GM12878 (cell line): ENCODE measurements at places on chromosomes 6 and 20. TPM values are rescaled to one million over a fixed set of nuclear protein-coding genes. Genes with fewer than 3 reads are reported as not detected.

Gene ERVFRD-1
- polyA plus RNA-seq, result 0.07 and 0.11 TPM in 2 replicates

Gene FAM184A
- 0.23 TPM in 1 of 2 replicates, not detected in the other for polyA plus RNA-seq

Gene AKAP12
- 0.10 and 0.11 TPM in 2 replicates for polyA plus RNA-seq

Gene LRRC1
- 0.42 and 0.91 TPM in 2 replicates for polyA plus RNA-seq

Gene BNIP5
- 0.04 TPM in 1 of 2 replicates, not detected in the other for polyA plus RNA-seq

Gene HSP90AB1
- polyA plus RNA-seq, result 1,109 and 1,120 TPM in 2 replicates

Gene ADGRF4
- not detected in 2 replicates for polyA plus RNA-seq

Gene DLK2
- 1.0 TPM in 1 of 2 replicates, not detected in the other for polyA plus RNA-seq

Gene SAMD3
- not detected in 2 replicates for polyA plus RNA-seq

Gene OGFRL1
- polyA plus RNA-seq, result 0.23 and 0.24 TPM in 2 replicates

Gene MICB
- polyA plus RNA-seq, result 10.5 and 12.1 TPM in 2 replicates

DNA sequence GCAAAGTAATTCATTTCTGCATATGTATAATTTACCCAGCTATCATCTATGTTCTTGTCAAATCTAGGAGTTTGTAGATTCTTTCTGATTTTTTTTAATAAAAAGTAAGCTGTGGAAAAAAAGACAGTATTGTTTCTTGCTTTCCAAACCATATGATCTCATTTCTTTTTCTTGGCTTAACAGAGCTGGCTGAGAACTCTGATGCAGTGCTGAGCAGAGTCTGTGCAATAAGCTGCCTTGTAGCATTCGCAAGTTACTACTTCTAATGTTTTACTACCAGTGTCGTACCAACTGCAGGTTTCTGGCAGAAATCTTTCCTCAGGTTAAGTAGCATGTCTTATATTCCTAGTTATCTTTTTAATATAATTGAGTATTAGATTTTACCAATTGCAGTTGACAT is 15.6 kb downstream of the RRBP1 start:
- no peak for DNase-seq

- DNase-seq, result no peak
These were observed 11.2 kb downstream of the NEU1 start for GRCh38 chr6:31851485-31851832.

DNA sequence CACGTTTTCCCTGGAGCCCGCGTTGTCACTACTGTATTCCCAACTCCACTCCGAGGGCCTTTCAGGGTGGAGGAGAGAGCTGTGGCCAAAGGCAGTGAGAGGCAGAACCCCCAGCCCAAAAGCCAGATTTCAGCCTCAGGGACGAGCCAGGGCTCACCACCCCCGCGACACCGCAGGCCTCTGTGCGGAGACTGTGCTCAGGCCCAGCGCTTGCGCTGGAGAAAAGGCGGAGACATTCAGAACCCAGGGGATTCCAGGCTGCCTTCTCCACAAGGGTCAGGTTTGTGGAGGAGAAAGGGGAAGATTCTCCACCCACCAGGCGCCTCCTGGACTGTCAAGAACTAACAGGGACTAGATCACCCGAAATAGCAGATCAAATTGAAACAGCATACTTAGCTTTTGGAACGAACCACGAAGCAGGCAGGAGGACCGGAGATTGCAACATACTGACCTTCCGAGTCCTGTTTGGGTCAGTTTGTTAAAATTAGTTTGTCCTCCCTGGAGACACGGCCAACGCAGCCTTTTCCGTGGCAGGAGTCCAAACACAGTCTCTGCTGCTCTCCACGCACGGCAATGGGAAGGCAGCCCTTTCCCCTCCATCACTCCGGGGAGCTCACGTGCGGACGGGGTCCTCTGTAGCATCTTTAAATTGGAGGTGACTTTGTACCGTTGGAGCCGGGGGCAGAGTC is 14.4 kb downstream of the DLL1 start:
- no peak for DNase-seq

DNA sequence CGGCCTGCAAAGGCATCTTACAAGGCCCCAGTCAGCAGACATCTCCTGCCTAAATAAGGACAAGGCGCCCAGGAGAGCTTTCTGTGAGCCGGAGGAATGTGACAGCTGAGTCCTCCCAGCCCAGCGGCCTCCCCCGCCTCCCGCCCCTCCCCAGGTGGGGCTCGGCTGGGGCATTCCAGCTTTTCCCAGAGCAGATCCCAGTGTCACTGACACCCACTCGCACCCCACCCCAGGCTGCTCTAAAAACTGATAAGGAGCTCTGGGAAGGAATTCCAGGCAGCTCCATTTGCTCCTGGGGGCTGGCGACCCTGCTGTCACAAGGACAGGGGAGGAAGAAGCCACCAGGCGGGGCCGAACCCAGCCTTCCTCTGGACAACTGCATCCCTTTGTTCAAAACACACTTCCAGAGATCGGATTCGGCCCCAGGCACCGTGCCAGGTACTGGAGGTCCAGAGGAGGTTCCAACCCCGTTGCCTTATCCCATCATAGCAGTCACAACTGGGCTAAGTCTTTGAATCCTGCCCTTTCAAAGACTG is 49.7 kb downstream of the JPH2 start:
- DNase-seq, result no peak

- no peak for DNase-seq
These were observed 7.3 kb upstream of the TGM2 start for GRCh38 chr20:38172408-38172807.

- peak; percentile 47 for DNase-seq
These were observed 140.6 kb upstream of the BEND6 start for GRCh38 chr6:56814308-56814707.

DNA sequence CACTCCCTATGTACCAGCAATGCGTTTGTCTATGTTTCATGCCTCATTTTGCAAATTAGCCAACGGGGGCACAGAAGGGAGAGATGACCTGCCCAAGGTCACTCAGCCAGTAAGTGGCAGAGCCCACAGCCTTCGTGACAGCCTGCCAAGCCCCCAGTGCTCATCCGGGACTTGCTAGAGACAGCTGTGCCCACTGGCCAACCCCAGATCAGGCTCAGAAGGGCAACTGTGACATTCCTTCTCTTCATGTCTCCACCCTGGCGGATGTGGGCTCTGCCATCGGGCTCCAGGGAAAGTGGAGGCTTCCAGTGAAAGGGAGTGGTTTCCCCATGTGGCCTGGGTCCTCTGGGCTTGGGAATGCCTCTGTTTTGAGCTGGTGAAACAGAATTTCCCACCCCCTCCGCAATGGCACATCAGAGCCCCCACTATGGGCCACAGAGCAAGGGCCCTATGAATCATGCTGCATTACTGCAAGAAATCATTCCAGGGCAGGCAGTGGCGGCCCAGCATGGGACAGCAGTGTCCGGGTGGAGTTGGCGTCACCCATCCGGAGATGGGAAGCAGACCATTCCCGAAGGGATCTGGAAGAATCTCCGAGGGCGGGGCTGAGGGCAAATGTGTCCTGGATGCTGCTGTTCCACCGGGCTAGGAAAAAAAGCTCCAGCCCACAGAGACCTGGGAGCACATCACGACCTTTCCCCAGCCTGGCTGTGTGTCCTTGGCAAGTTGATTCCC is 9.1 kb downstream of the RSPO4 start:
- no peak for DNase-seq

DNA sequence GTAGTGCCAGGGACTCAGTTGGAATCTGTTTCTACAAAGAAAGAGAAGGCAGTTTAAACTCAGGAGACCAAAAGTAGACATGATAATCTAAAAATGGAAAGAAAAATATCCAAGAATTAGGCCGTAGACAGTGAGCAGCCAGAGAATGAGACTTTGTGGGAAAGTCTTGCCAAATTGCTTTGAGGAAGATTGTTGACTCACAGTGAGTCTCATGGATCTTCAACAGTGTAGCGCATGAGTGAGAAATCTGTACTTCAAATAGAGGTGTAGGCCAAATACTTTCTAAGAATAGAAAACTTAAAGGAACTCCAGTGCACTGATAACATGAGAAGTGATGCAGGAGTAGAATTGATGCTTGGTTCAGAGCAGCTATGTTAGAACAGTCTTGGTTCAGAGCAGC is 284.5 kb downstream of the HTR1B start:
- DNase-seq, result no peak

GRCh38 chr6:12381587-12381986 is 91.4 kb downstream of the EDN1 start:
- DNase-seq, result no peak

GRCh38 chr6:109979033-109979921 is 1.2 kb downstream of the GPR6 start:
- no peak for DNase-seq

- no peak for DNase-seq
These were observed 1303.5 kb upstream of the CITED2 start for GRCh38 chr6:140677781-140678528.

GRCh38 chr6:148193063-148193680 is 149.5 kb upstream of the SASH1 start:
- DNase-seq, result no peak

DNA sequence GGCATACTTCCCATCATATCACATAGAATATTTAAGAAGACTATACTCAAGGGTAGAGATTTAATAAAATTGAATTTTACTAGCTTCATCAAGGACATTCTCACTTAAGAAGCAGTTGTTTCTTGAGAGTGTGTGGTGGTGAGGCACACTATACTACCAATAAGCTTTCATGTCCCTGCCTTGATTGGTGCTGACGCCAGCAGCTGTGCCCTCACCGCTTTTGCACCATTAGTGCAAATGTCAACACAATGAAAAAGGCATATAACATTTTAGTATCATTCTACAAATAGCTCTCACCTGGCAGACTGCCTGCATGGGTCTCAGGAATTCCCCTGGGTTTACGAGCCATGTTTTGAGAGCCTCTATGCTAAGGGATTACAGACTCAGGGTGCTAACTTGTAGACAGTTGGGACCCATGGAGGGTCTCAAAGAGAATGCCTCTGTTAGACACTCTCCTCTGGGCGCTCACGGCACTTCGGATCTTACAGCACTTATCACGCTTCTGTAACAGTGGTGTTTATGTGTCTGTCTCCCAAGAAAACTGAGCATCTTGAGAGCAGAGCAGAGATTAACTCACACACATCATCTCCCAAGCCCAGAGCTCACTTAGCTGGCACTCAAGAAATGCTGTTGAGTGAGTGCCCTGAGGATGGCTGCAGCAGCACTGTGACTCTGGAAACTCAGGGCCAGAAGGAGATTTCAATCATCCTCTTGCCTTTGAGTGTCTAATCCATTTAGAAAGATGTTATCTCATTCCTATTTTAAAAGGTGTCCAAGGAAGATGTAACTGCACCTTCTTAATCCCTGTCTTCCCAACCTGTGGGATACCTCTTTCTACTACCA is 143.3 kb upstream of the GPR6 start:
- DNase-seq, result no peak

DNA sequence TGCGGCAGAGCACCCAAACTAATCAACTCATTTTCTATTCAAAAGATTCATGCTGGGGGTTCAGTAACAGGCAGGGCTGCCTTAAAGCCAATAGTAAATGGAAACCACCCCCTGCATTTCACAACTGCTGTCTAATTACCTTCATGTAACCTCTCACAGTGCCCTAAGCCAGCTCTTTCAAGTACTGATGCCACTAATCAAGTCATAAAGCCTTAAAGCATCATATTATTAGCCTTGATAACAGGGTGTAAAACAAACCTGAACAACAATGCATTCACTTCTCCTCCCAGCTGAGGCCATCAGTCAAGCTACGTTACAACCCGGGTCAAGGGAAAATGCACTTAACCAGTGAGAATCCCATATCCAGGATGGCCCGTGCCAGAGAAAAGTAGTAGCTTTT is 33.0 kb downstream of the TRERF1 start:
- DNase-seq, result no peak

DNA sequence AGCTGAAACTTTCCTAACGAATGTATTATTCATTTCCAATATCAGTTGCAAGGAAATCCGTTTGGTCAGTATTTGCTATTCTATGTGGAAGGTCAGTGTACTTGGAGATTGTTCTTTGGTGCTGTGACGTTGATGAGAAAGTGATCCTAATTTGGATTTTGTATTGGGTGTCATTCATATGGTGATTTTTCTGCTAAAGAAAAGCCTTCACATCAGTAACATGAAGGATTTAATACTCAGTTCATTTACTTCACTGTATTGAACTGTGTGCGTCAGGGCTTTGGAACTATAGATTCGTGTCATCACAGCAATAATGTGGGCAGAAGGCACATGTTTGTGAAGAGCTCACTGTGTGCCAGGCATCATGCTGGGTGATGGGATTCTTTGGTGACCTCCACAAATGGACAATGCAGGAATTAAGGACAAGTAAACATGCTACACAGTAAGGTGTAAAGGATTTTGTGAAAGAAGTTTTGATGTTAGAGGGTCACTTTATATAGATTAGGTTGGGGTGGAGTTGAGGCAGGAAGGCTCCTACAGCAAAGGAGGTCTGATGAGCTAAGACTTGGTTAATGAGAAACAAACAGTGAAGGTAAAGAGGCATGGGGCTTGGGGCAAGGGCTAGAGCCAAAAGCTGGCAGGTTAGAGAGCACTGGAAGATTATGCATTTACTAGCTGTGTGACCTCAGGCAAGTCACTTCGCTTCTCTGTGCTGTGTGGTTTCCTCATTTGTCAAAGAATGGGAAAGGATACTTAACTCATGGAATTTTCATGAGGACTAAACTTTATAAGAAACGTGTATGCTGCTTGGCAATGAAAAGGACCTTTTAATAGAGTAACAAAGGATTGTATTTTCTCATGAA is 12.1 kb downstream of the ARID1B start:
- no peak for DNase-seq

DNA sequence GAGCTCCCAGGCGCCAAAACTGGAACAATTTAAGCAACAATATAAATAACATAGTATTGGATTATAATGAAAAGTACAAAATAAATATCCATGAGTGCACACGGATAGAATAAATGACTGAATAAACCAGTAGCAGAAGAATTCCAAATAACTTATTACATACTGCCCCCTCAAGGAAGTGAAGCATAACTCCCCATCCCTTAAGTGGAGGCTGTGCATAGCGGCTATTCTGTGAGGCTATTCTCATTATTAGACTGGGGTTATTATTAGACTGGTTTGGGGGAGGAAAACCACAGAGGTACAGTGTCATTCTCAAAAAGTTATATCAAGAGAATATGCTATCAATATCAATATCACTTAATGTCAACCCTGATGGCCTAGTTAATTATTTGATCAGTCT is 94.4 kb upstream of the SIRPA start:
- no peak for DNase-seq

DNA sequence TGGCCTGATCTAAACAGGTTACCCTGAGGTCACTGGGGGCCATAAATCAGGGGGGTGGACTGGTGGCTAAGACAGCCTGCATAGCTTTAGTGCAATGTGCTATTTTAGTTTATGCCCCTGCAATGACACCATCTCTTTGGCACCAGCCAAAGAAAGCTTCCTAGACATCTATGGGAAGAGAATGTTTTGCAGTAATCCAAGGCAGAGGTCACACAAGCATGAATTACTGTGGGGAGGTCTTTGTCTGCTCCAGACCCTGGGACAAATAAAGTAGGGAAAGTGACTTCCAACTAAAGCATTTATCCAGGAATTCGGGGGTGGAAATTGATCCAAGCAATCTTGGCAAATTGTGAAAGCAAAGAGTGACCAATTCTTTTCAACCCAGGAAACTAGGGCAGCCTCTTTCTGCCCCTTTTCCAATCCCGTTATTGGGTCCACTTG is 5.3 kb downstream of the RIPOR2 start:
- DNase-seq, result no peak

- DNase-seq, result no peak
These were observed 157.0 kb downstream of the SCML4 start for GRCh38 chr6:107666981-107667601.

GRCh38 chr20:25000268-25000801 is 7.8 kb upstream of the APMAP start:
- DNase-seq, result no peak
